Lung (tissue), 17 donors: ENCODE measurements at places on chromosomes 2 and 18.

DNA sequence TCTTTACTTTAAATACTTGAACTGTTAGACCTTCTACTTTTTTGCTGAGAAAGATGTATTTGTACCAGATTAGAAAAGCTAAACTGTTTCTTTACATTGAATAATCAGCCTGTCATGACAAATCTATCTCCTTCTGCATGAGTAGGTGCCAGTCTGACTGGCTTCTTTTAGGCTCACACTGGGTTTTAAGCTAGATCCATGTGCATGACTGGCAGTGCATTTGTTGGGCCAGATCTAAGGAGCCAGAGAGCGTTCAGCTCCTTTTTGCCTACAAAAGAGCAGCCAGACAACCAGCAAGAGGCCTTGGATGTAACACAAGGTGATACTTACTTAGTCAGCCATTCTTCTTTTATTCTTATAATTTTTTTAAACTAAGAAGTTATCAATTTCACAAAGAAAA, 82.0 kb upstream of the OTX1 start:
- no peak for DNase-seq

DNA sequence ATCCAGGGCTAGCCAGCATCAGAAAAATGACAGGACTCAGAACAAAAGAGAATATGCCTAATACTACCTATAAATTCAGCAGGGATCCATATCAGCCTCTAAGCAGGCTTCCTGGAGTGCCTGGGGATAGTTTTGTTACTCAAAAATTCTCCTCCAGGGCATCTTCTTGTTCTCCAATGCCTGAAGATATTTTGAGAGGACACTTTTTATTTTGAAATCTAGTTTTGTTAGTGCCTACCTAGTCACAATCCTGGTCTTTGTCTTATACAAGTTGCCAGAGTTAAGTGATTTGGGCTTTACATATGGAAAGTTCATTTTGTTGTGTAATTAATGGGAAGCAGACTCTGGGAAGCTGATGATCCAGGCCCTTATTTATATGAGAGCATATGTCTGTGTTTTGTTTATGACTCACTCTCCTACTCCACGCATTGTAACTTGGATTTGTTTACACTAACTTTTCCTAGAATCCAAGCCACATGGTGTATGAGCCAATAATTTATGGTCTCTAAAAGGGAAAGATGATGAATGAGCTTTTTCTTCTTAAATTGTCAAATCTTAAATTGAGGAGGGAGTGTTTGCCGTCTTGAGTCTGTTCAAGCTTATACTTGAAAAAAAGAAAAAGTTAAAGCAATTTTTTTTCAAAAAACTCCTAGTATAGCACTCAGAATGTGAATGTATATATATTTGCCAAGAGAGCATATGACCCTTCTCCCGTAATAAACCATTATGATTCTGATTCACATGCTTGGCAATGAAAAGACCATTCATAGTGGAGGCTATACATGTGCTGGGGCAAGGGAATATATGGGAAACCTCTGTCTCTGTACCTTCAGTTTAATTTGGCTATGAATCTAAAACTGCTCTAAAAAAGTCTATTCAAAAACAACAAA, 370.3 kb downstream of the SETBP1 start:
- DNase-seq: peak; percentile 93

DNA sequence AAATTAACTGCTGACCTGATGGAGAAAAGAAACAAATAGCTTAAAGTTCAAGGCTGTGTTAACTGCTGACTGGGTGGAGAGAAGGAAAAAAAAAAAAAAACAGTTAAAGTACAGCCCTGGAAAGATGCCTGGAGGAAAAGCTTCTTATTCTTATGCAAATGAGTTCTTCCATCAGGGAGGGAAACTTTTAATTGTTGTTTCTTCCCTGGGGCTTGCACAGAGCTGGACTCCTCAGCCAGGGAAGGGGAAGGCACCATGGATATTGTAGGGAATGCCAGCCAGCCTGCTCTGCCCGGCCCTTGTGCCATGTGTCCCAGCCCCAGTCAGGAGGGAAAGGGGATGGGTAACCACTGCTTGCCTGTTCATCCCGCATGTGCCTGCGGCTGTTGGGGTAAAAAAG, 833.1 kb upstream of the CRIM1 start:
- no peak for DNase-seq

DNA sequence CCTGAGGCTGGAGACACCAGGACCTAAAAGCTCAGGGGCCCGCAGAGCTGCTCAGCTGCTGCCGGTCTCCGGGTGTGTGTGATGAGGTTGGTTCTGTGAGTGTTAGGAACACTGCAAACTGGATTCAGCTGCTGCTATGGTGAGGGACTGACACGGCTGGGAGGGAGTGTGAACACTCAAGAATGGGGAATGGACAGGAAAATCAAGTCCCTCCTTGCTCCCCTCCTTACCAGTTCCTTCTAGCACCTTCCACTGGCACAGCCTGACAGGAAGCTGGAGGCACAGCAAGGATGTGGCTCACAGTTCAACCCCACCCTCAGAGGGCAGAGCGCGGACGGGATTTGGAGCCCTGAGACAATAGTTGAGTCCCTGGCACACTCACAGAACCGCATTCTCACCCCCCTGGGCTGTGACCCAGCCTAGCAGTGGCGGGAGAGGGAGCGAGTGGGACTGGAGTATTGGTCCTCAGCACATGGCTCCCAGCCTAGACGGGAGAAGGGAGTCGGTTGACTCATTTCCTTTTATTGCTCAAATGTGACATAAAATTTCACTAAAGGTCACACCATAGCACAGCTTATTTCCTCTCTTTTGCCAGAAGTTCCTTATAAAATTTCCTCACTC, 42.5 kb downstream of the LRRC30 start:
- peak; percentile 57 for DNase-seq

DNA sequence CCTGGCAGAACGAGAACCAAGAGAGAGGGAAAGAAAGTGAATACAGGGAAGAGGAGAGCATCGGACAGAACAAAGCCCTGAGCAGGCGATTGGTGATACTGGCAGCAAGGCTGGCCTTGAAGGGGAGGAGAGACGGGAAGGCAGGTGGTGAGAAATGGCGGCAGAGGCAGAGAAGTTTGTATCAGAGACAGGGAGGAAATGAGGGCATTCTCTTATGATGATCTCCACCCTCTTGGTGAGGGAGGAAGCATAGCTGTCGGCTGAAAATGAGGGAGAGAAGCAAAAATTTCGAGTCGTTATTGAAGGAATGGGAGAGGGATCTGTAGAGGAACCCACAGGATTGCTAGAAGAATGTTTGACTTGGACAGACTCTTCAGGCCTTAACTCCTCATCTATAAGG, 80.6 kb downstream of the CLIP4 start:
- DNase-seq: no peak

GRCh38 chr2:240000671-240001070, 24.5 kb downstream of the NDUFA10 start:
- no peak for DNase-seq

DNA sequence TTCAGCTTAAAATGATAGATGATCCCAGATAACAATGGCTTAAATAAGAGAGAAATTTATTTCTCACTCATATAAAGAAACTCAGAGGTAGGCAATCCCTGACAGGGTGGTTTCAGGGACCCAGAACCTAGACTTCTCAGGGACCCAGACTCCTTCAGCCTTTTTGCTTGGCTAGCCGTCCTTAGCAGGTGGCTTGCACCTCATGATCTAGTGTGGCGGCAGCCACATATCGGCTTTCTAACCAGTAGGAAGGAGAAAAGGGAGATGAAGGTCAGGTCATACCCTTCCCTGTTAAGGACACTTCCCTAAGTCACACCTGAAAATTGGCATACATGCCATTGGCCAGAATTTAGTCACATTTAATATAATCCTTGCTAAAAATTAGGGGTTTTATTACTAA, 18.4 kb downstream of the VSNL1 start:
- no peak for DNase-seq

GRCh38 chr18:48749768-48750167, 201.0 kb downstream of the SMAD7 start:
- DNase-seq: peak; percentile 35

DNA sequence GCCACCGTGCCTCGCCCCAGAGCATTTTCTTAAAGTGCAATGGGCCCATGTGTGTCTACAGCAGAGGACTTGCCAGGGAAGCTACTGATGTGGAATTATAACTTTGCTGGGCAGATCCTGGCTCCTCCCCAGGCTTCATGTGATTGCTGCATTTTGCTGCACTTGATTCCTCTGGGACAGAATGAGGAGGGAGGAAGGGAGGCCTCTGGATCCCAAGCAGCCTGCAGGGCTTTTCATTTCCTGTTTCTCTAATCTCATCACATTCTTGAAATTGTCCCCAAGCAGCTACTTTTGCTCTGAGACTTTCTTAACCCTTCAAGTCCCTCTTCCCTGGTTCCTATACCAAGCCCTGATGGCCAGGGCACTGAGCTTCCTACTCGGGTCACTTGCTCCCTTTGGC, 134.4 kb upstream of the SEC11C start:
- peak; percentile 83 for DNase-seq

GRCh38 chr2:141560723-141561122, 570.1 kb downstream of the LRP1B start:
- DNase-seq: no peak
